ENCODE measurements at places on chromosomes 7 and 10.

DNA sequence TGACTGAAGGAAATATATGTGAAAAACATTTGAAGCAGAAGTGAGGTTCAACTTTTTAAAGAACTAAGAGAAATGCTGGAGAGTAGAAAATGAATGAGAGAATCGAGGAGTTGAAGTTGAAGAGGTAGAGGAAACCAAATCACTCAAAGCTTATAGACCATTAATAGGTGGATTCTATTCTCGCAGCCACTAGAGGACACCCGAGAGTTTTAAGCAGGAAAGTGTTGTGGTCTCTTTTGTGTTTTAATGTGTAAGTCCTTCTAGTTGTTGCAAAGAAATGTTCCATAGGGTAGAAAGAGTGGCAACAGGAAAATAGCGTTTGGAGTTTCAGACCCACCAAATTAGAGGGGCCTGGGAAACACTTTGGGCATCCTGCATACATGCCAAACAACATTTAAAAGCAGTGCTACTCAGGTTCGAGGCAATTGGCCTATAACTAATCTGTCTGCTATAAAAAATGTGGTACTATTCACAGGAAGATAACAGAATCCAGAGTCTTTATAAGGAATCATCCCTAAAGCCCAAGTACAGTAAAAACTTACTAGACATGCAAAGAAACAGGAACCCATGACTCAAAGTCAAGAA lies 75.3 kb upstream of the TAS2R16 start:
- no peak for DNase-seq

- no peak for DNase-seq
Measured at GRCh38 chr7:1922071-1922869, 252.2 kb downstream of the ELFN1 start.

- DNase-seq: no peak
Measured at GRCh38 chr10:67772151-67772550, 65.8 kb downstream of the DNAJC12 start.

- no peak for DNase-seq
Measured at GRCh38 chr7:142855114-142855743, 353 bp downstream of the EPHB6 start.

GRCh38 chr10:60280475-60280874 lies 109.2 kb downstream of the ANK3 start:
- no peak for DNase-seq

DNA sequence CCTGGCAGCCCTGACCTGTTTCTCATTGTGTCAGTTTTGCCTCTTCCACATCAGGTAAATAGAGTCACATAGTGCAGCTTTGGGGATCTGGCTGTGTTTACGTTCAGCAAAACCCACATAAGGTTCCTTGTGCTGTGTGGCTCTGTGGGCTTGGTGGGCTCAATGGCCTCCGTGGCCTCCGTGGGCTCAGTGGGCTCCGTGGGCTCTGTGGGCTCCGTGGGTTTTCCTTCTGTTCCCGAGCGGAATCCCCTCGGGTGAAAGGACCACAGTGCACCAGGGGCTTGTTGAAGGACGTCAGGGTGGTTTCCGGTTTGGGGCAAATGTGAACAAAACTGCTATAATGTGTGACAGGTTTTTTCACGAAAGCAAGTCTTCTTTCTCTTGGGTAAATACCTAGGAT lies 12.5 kb upstream of the DPYSL4 start:
- no peak for DNase-seq

GRCh38 chr7:69373171-69374043 lies 224.9 kb upstream of the AUTS2 start:
- no peak for DNase-seq

DNA sequence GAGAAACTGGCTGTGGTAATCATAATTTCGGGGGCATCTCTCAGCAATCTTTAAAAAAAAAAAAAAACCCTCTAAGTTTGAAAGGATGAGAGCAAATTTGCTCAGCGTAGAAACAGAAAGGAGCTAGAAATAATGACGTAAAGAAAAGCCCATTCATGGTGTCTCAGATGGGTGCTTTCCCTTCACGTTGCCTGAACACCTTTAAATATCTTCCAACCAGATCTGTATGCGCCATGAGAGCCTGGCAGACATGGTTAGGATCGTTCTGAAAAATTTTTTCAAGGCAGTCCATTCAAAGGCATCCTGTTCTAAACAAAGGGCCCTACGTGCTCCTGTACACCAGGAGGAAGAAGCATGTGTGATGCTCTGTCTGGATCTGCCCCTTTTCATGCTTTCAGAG lies 141.2 kb upstream of the C1QL3 start:
- DNase-seq: no peak

DNA sequence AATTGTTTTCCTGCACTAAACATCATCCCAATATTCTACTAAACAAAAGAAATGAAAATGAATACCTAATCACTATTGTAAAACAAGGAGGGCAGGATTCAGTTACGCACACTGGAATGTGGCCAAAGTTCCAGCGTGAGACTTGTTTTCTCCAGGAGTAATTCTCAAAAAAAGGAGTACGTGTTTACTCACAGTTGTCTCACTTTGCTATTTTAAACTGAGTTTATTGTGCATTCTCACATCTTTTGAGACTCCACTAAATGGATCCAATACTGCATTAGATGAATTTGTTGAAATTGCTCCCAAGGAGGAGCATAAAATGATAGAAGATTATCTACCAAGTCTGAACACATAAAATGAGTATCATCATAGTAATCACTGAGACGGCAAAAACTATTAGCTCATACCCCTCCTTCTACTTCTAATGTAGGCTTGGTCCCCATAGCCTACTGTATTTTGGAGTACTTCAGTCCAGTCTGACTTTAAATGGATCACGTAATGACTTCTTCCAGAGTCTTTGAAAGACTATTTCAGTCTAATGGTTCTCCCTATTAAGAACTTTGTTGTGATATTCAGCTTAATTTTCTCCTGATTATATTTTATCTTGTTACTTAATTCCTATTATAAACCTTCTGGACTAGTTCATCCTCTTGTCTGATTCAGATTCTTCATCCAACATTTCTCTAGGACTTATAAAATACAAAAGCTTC lies 3.8 kb downstream of the GRM3 start:
- DNase-seq: no peak

DNA sequence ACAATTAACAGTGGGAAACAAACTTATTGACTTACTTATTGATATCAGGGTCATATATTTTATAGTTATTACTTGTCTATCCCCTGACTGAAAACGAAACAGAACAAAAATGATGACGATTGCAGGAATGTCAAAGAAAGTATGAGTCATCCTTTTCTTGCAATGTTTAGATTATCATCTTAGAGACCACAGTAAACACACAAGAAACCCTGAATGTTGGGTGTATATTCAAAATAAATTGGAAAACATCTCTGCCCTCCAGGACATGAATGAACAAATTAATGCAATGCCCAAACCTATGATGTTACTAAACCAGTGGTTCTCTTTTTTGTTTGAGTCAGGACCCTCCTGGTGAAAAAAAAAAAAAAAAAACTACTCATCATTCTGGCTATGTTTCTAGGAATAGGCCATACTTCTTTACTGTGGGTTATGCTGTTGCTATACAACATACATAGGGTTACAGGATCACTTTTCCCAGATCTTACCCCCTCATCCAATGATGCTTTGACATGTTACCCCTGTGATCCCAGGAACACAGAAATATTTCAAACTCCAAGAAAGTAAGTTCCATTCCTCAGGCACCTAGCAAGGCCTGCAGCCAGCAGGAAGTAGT lies 623.4 kb upstream of the IGFBP3 start:
- DNase-seq: no peak

- no peak for DNase-seq
Measured at GRCh38 chr10:29873941-29874484, 185.4 kb downstream of the JCAD start.

GRCh38 chr7:154985230-154985629 lies 17.7 kb downstream of the PAXIP1 start:
- DNase-seq: no peak

GRCh38 chr10:79473496-79474095 lies 28.2 kb upstream of the ZCCHC24 start:
- no peak for DNase-seq

DNA sequence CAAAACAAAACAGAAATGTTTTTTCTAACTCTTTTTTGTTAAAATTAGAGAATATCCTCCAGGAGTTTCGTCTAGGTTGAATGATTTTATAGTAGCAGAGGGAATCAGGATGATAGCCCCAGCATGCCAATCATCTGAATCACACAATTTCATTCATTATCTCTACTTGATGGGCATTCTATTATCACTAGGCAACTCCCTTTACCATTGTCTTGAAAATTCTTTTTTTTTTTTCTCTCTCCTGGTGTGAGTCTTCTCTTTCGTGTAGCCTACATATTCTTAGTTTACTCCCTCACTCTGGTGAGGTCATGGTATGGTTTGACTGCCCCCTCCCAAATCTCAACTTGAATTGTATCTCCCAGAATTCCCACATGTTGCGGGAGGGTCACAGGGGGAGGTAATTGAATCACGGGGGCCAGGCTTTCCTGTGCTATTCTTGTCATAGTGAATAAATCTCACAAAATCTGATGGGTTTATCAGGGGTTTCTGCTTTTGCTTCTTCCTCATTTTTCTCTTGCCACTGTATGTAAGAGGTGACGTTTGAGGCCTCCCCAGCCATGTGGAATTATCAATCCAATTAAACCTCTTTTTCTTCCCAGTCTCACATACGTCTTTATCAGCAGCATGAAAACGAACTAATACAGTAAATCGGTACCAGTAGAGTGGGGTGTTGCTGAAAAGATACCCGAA lies 105.0 kb downstream of the OTUD1 start:
- no peak for DNase-seq

GRCh38 chr10:11936389-11937152 lies 106.0 kb downstream of the UPF2 start:
- DNase-seq: no peak

DNA sequence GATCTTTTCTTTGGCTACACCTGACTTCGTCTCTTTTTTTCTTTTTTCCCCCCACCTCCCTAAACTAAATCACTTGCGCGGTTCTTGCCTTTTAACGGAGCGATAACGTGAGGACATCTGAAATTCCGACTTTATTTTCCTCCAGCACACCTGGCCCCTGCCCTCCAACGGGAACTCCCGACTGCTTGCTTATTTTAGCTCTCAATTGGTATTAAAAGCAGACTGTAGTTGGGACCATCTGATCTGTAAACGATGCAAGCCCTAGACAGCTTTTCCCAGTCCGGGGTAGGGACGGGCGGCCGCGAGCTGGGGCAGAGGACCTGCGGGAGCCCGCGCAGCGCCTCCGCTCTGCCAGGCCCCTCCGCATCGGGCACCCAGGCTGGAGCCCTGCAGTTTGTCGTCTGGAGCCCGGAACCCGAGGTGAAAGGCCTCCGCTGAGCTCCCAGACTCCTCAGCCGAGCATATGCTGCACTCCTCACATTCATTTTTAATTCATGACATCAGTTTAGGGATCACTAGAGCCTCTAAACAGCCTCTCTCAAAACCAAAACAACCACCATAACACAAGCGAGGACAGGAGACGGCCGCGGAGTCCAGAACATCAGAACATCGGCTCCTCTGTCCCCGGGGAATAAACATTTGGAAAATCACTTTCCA lies 10.0 kb upstream of the EMX2 start:
- DNase-seq: no peak

- no peak for DNase-seq
Measured at GRCh38 chr7:29995652-29996051, 6.1 kb upstream of the SCRN1 start.

DNA sequence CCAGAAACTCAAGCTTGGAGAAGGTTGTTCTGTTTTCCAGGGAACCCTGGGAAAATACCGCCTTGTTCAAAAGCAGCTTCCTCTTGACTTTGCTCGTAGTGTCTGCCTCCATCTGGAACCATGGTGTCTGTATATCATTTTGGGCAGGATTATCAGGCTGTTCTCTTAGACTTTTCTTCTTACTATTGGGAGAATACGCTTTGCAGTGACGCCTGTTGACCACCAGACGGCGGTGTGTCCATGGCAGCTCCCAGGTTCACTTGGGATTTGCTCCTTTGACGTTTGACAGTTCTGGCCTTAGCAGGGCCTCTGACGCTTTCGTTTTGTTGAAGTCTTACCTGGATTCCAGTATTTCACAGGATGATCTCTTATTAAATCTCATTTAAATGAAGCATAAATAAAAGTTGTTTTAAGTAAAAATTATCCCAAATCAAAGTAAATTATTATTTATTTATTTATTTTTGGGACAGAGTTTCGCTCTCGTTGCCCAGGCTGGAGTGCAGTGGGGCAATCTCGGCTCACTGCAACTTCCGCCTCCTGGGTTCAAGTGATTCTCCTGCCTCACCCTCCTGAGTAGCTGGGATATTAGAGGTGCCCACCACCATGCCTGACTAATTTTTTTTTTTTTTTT lies 41.8 kb upstream of the GJD4 start:
- DNase-seq: peak; percentile 62

- DNase-seq: no peak
Measured at GRCh38 chr10:77890097-77890496, 36.5 kb downstream of the DLG5 start.

DNA sequence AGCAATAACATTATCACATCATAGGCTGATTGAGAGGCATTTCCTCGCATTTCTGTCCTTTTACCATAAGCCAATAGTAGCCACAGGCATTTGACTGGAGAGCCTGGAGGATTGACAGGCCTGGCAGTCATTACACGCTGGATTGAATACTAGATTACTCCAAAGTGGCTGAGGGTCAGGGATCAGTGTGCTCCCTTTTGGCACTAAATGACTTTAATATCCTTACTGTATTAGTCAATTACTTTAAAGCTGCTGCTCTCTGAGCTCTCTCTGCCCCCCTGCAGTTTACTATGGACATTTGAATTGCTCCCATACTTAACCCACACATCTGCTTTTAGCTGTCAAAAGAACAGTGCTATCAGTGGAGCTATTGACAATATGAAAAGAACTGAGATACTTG lies 302.0 kb downstream of the TFEC start:
- DNase-seq: no peak

DNA sequence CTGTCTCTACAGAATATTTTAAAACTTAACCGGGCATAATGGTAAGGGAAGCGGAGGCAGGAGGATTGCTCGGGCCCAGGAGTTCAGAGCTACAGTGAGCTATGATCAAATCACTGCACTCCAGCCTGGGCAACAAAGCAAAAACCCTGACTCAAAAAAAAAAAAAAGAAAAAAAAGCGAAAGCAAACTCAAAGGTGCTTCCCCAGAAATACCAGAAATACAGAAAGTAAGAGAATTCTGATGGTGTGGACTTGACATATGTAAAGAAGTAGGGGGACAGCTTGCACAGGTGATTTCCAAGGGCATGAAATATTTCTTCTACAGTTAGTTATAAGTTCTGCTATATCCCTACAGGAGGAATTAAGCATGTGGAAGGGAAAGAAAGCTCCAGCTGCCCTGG lies 69.7 kb upstream of the APBB1IP start:
- no peak for DNase-seq

GRCh38 chr10:117534321-117535297 lies 7.9 kb upstream of the EMX2 start:
- DNase-seq: peak; percentile 12

DNA sequence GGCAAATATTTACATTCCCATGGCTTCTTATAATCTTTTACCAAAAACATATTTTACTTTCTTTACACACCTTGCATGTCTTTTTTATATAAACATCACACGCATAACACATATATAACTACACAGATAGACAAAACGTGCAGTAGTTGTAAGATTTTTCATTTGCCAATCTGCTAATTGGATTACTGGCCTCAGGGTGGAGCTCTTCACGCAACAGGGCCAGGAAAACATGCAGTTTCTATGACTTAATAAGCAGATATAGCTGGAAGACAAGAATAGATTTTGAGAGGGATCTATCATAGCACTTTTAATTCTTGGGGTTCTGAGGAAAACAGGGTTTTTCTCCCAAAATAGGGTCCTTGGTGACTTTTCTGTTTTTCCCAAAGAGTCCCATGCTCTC lies 12.7 kb downstream of the ACADSB start:
- DNase-seq: no peak
